Epithelial cell of esophagus (primary cell): ENCODE measurements at places on chromosomes 6 and 20.

GRCh38 chr6:17454316-17455005 is 61.1 kb downstream of the CAP2 start:
- DNase-seq, result no peak

GRCh38 chr20:20856306-20856705 is 143.9 kb upstream of the RALGAPA2 start:
- DNase-seq, result no peak

DNA sequence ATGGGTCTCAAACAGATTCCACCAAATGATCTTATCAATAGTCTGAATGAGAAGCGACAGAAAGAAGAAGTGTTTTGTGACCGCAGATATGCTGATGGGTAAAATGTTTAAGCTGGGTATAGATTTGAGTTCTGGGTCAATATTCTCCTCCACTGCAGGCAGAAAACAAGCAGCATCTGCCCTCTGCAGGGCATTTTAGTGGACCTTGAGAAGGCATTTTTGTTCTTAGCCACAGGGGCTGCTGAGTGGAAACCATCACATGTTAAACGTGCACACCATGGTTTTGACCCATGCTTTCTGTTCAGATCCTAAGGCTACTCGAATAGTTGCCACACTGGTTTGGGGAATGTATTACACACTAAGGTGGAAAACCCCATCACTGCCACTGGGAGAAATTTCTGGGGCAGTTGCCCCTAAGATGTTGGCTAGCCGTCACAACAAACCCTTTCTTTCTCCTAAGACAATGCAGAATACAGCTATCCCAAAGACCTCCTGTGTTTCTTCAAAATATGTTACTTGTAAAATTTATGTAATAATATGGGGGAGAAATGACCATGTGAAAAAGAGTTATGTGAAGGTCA is 5.5 kb downstream of the POU3F2 start:
- no peak for DNase-seq

DNA sequence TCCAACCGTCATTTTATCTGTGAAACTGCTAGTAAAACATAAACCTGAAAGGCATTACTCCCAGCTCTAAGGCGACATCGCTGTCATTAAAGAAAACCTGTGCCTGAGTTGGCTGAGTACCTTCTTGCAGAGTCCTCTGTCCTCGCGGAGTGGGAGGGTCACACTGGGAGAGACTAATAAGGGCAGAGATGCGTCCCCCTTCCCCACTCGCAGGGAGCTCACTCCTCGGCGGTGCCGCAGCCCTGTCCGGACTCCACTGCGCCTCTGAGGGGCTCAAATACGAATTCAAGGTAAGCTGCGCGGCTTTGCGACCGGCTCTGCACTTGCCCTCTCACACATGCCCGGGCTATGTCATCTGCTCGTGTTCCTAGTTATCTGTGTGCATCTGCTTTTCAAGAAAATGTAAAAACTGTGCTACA is at the start of gene COL19A1:
TSS of gene COL19A1 (plus strand) at position 206 of the 419 bp plus-strand sequence. CDS start 13,012 bp downstream, outside the sequence.
- no peak for DNase-seq

DNA sequence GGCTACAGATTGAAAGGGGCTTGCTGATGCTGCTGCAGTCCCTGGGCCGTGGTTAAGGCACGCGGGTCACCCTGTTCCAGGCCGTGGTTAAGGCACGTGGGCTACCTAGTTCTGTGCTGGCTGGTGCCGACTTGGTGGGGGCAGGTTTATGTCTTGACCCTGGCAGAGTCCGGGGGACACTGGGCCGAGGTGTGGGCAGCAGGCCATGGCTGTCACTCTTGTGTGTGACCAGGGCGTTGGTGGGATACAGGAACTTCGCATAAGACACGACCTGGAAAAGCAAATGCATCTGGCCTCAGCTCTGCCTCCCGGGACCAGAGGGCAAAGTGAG is 6.4 kb downstream of the RPS21 start:
- DNase-seq, result no peak

- DNase-seq, result peak; percentile 98
Measured at GRCh38 chr6:108689272-108690161, 128.8 kb downstream of the FOXO3 start.

- peak; percentile 71 for DNase-seq
Measured at GRCh38 chr6:107237992-107238660, 122.8 kb upstream of the BEND3 start.

- peak; percentile 64 for DNase-seq
Measured at GRCh38 chr6:155158030-155158843, 105.6 kb upstream of the CLDN20 start.

GRCh38 chr20:19784511-19785172 is 26.6 kb downstream of the RIN2 start:
- peak; percentile 91 for DNase-seq

GRCh38 chr20:42399802-42400201 is 781.6 kb upstream of the CHD6 start:
- no peak for DNase-seq

- no peak for DNase-seq
Measured at GRCh38 chr20:47036091-47036870, 141.6 kb downstream of the EYA2 start.
